Cardiac septum (tissue), 1 donor: ENCODE measurements at places on chromosomes 3 and 15.
A peak's percentile ranks its signal among the peaks of the same experiment; 100 is the strongest.

- peak; percentile 63 for DNase-seq
Observed at GRCh38 chr3:14273901-14274611, 95.4 kb downstream of the LSM3 start.

- no peak for DNase-seq
Observed at GRCh38 chr3:59056706-59057105, 6.9 kb upstream of the CFAP20DC start.

GRCh38 chr3:60841355-60841754, 409.9 kb downstream of the FHIT start:
- DNase-seq, result no peak

DNA sequence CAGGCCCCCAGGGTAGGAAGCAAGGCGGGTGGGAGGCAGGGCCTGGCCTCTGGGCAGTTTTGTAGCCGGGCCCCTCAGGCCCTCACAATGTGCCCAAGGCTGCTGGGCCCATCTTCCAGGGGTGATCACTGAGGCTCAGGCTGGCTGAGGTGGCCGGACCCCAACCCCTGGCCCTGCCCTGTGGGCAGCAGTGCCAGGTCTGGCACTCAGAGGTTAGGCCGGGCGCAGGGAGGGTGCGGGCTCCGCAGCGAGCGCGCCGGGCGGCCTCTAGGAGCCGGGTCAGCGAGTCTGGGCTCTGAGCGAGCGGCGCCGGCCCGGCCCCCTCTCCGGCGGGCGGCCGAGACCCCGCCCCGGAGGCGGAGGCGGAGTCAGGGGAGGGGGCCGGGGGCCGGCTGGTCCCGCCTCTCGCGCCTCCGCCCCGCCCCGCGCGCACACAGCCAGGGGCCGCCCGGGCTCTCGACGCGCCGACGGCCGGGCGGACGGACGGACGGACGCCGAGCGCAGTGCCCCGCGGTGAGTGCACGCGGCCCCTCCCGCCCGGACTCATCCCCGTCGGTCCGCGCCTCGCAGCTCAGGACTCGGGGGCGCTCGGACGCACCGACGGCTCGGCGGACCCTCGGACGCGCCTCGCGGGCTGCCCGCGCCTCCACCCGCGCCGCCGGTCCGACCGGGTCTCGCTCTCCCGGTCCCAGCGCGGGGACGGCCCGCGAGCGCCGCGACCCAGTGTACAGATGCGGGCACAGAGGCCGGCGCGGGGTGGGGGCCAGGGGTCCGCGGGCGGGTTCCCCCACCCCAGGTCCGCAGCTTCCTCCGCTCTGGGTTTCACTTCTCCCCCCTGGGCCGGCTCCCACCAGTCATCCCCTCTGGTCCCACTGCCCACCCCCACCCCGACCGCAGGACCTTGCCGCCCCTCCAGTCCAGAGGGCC, at the start of gene FBLN2:
Gene FBLN2, plus strand, starts transcription at position 430 of the 927 bp plus-strand sequence. CDS start 21,231 bp downstream, outside the sequence.
- no peak for DNase-seq

DNA sequence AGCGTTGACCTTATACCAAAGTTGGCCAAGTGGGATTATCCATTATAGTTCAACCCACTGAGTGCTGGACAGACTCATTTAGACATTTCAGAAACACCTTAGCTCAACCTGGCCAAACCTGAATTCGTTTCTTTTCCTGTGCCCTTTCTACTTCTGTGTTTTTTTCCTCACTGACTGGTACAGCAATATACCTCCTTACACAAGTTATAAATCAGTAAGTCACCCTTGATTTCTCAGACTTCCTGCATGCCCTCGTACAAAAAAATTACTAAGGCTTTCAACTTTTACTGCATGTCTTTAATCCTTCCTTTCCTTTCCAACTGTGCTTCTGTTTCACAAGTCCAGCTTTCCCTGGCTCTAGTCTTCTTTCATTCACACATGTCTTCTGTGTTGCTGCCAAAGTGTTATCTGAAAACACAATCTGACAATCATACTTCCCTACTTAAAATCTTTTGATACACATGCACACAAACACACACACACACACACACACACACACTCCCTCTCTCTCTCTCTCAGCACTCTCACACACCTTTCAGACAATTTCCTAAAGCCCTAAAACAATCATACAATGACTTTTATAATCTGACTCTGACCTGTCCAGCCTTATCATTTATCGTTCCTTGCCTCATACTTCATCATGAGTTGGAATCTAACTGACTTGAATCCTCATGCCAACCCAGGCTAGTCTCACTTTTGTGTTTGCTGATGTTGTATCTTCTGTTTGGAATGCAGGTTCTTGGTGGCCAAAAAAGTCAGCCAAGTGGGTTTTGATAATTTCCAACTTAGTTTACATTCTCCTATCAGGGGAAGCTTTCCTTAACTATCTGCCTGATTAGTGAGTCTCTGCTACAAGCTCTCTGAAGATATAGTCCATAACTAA, 436.4 kb downstream of the NAALADL2 start:
- DNase-seq, result no peak

- no peak for DNase-seq
Observed at GRCh38 chr3:196140224-196140623, 58.3 kb upstream of the TFRC start.

GRCh38 chr3:126023390-126023789, 54.4 kb downstream of the ROPN1B start:
- DNase-seq, result peak; percentile 54

- DNase-seq, result no peak
Observed at GRCh38 chr3:180679178-180680096, at the start of gene CCDC39. Gene CCDC39, minus strand, starts transcription at chr3:180679489. Its CDS starts 109 bp downstream, at chr3:180679380.

- no peak for DNase-seq
Observed at GRCh38 chr3:47874913-47875312, 72.0 kb downstream of the DHX30 start.

DNA sequence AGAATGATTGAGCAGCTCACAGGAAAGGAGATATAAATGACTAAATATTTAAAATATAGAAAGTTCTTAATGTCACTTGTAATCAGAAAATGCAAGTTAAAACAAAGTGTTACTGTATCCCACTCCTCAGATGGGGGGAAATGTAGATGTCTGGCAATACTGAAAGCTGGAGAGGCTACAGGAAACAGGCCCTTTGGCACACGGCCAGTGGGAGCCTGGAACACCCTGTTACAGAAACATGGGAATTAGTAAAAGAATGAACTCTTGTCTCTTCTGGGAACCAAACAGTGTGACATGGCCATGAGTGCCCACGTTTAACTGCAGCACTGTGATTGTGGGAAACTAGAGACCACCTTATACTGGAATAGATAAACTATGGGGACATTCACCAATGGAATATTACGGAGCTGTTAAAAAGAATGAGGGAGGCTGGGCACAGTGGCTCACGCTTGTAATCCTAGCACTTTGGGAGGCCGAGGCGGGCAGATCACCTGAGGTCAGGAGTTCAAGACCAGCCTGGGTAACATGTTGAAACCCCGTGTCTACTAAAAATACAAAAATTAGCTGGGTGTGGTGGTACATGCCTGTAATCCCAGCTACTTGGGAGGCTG, 50.2 kb downstream of the CDCP1 start:
- DNase-seq, result no peak

- DNase-seq, result no peak
Observed at GRCh38 chr15:48565560-48566482, 79.7 kb downstream of the FBN1 start.

DNA sequence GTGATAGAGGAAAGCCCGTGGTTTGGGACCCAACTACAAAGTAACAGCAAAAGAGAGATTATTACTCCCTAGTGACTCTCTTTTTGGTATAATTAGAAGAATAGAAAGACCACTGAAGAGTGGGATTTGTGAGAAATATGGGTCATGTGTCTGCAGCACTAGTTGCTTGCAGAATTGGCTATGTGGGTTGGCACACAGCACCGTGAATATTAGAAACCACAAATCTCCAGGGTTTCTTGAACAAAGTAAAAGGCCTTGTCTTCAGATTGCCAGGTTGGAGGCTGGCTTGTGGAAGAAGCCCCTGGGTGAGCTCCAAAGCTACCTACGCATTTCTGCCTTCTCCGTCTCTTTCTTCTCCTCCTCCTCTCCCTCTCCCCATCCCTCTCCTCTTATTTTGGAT, 177.9 kb upstream of the ICE2 start:
- DNase-seq, result no peak

GRCh38 chr3:42537350-42537749, 34.9 kb downstream of the VIPR1 start:
- DNase-seq, result no peak

- DNase-seq, result peak; percentile 24
Observed at GRCh38 chr3:133890972-133891644, 4.6 kb downstream of the RAB6B start.

GRCh38 chr15:36769098-36769497, 189.7 kb downstream of the CDIN1 start:
- no peak for DNase-seq
